A549 treated with Hydrocortisone at 1 μM for 4 hours (cell line): ENCODE measurements at places on chromosomes 1 and 21. TPM values are rescaled to one million over a fixed set of nuclear protein-coding genes. Genes with fewer than 3 reads are reported as not detected.

Gene BTBD19
- 1.9 to 3.2 TPM (median 2.3 TPM) in 5 replicates for total RNA-seq

Gene SPATA46
- not detected in 5 replicates for total RNA-seq

Gene TCHHL1
- total RNA-seq = not detected in 5 replicates

Gene COL6A2
- 14.6 to 17.8 TPM (median 16.9 TPM) in 5 replicates for total RNA-seq

Gene OR2AK2
- total RNA-seq = not detected in 5 replicates
